ENCODE measurements at places on chromosomes 11 and 22.

GRCh38 chr11:118310271-118310670 is 5.7 kb downstream of the CD3E start:
- no peak for DNase-seq
- peaks cover 90% of the 10 kb centered on the region for H3K36me3 ChIP-seq
- no peak overlapping the region for H3K4me3 ChIP-seq
- H3K27me3 ChIP-seq, result no peaks in the 10 kb centered on the region
- H3K4me1 ChIP-seq, result peaks cover 96% of the 10 kb centered on the region
- H3K27ac ChIP-seq, result peak overlapping the region; percentile 26

GRCh38 chr11:67503119-67504004 is 1.8 kb downstream of the PITPNM1 start:
- no peaks in the 10 kb centered on the region for H3K27me3 ChIP-seq
- H3K36me3 ChIP-seq, result peaks cover 61% of the 10 kb centered on the region
- no peak overlapping the region for H3K27ac ChIP-seq
- peaks cover 39% of the 10 kb centered on the region for H3K4me1 ChIP-seq
- H3K4me3 ChIP-seq, result peak overlapping the region; percentile 85
- no peak for DNase-seq

GRCh38 chr11:15685306-15685705 is 570.6 kb downstream of the INSC start:
- no peak overlapping the region for H3K4me3 ChIP-seq
- no peak overlapping the region for H3K27ac ChIP-seq
- no peaks in the 10 kb centered on the region for H3K27me3 ChIP-seq
- no peak for DNase-seq

DNA sequence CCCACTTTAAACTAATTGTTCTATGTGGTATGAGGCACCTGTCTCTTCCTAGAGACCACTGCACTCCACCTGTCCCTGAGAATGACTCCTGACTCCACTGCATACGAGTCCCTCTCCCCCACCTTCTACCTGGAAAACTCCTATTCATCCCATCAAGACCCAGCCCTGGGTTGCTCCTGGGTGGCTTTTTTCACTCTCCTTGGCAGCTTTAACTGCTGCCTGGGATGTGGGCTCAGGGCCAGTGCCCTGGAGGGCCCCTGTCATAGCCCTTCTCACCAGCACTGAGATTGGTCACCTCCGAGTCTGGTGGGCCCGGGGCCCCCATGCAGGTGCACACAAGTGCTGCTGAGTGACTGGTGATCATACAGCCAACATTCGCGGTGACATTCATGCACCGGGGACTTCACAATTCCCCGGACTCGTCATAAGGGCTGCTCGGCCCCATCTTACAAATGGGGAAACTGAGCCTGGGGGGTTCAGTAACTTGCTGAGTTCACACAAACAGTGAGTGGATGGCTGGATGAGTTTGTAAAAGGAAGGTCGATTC is 25.9 kb upstream of the TOLLIP start:
- no peak overlapping the region for H3K4me3 ChIP-seq
- no peak overlapping the region for H3K27ac ChIP-seq
- H3K4me1 ChIP-seq, result peaks cover 9% of the 10 kb centered on the region
- no peak for DNase-seq
- no peaks in the 10 kb centered on the region for H3K36me3 ChIP-seq

DNA sequence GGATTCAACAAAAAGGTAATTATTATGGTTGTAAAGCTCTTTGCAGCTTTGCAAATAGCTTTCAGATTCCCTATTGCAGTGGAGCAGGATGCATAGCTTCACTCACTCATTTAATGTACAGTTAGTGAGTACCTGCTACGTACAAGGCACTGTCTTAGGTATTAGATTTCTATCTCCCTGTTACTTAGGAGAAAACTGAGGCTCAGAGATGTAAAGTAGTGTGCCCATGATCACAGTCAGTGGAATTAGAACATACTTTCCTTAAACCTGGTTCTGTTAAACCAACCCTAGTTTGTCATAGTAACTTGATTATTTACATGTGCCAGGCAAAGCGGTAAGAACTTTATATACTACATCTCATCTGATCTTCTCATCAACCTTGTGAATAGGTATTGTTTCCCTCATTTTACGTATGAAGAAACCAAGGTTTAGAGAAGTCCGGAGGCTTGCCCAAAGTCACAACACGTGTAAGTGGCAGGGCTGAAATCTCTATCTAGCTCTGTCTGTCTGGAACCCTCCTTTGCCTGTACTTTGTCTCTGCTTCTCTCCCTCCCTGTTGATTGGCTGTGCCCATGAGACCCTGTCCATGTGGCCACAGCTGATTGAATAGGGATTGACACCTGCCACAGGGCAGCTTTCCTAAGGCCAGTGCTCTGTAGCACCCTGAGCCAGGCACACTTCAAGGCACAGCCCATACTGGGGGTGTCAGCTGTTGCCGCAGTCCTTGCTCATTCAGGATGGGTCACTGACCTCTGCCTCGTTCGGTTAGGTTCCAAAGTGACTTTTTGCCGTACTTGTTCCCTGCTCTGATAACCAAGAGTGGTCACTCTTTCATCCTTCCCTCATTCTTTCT is 63.8 kb upstream of the PRSS23 start:
- no peaks in the 10 kb centered on the region for H3K4me1 ChIP-seq
- DNase-seq, result no peak
- H3K27ac ChIP-seq, result no peak overlapping the region
- no peak overlapping the region for H3K4me3 ChIP-seq
- H3K27me3 ChIP-seq, result no peaks in the 10 kb centered on the region

- H3K4me3 ChIP-seq, result peak overlapping the region; percentile 42
- peaks cover 50% of the 10 kb centered on the region for H3K4me1 ChIP-seq
- H3K27me3 ChIP-seq, result no peaks in the 10 kb centered on the region
- peak; percentile 89 for DNase-seq
- H3K27ac ChIP-seq, result peak overlapping the region; percentile 55
These were observed 2.2 kb upstream of the RPS19BP1 start for GRCh38 chr22:39534591-39535356.

DNA sequence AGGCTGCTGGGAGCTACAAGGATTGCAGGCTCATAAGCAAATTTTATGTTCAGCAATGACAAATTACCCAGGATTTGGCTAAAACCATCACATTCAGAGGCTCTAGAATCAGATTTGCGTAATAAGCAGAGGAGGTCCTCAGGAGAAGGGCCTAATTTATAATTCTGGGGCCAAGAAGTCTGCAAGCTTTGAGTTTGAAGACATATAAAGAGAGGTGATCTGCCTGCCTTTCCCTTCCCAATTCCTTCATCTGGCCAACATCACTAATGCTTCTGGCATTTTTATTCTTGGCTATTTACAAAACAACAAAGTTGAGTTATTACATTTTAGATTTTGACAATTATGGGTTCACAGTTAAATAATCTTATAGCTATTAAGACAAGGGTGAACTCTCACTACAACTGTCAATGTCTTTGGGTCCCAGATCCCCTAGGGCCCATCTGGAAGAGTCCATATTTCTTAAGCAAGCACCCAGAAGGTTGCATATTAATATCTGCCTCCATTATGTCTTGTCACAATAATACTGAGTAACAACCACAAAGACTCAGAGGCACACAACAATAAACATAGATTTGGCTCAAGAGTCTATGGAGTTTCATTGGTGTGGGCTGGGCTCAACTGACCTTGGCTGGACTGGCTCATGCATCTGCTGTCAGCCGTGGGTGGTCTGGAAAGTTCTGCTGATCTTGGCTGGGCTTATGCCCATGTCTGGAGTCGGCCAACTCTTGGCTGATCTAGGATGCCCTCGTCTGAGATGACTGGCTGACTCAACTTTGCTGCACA is 67.2 kb upstream of the CD82 start:
- H3K27me3 ChIP-seq, result peaks cover 4% of the 10 kb centered on the region
- no peaks in the 10 kb centered on the region for H3K36me3 ChIP-seq
- no peaks in the 10 kb centered on the region for H3K4me1 ChIP-seq
- DNase-seq, result no peak

GRCh38 chr11:80816966-80817365 is 1376.1 kb upstream of the TENM4 start:
- no peak overlapping the region for H3K27ac ChIP-seq
- H3K27me3 ChIP-seq, result no peaks in the 10 kb centered on the region
- H3K4me1 ChIP-seq, result no peaks in the 10 kb centered on the region
- H3K36me3 ChIP-seq, result no peaks in the 10 kb centered on the region
- no peak overlapping the region for H3K4me3 ChIP-seq

DNA sequence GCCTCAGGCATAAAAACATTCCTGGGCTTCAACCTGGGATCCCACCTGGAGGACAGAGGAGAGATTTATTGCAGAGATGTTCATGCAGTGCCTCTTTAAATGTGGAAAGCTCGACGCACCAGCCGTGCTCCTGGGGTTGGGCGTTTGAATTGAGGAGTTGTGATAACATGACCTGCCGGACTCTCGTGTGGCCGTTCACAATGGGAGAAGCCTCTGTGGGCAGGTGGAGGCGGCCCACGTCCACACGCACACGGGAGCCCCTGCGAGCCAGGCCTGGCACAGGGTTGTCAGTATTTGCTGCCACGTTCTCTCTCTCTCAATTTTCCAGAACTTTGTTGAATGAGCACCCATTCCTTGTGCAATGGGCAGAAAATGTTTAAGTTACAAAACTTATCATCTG is 58.3 kb upstream of the PPARA start:
- H3K27me3 ChIP-seq, result no peaks in the 10 kb centered on the region
- no peak overlapping the region for H3K27ac ChIP-seq
- peaks cover 86% of the 10 kb centered on the region for H3K36me3 ChIP-seq
- H3K4me1 ChIP-seq, result no peaks in the 10 kb centered on the region
- H3K4me3 ChIP-seq, result no peak overlapping the region
- DNase-seq, result no peak

GRCh38 chr11:30422447-30423278 is 99.8 kb downstream of the ARL14EP start:
- no peaks in the 10 kb centered on the region for H3K4me1 ChIP-seq
- no peak overlapping the region for H3K4me3 ChIP-seq
- no peaks in the 10 kb centered on the region for H3K36me3 ChIP-seq

- H3K36me3 ChIP-seq, result peaks cover 75% of the 10 kb centered on the region
- no peaks in the 10 kb centered on the region for H3K27me3 ChIP-seq
- no peak for DNase-seq
- H3K27ac ChIP-seq, result no peak overlapping the region
These were observed 6.6 kb downstream of the CERK start for GRCh38 chr22:46731246-46732040.

- no peaks in the 10 kb centered on the region for H3K4me1 ChIP-seq
- H3K27me3 ChIP-seq, result no peaks in the 10 kb centered on the region
- DNase-seq, result no peak
- H3K36me3 ChIP-seq, result no peaks in the 10 kb centered on the region
- no peak overlapping the region for H3K27ac ChIP-seq
These were observed 561.0 kb downstream of the INSC start for GRCh38 chr11:15675683-15676082.

Measured in DND-41 (cell line).